ENCODE measurements at places on chromosomes 6 and 20. TPM values are rescaled to one million over a fixed set of nuclear protein-coding genes. Genes with fewer than 3 reads are reported as not detected.

GRCh38 chr6:21348504-21349195 lies 244.9 kb upstream of the SOX4 start:
- DNase-seq, result no peak

- DNase-seq, result no peak
Measured at GRCh38 chr20:57449398-57450354, 58.5 kb downstream of the RBM38 start.

GRCh38 chr6:134375220-134375580 lies 57.3 kb upstream of the SGK1 start:
- DNase-seq, result no peak

DNA sequence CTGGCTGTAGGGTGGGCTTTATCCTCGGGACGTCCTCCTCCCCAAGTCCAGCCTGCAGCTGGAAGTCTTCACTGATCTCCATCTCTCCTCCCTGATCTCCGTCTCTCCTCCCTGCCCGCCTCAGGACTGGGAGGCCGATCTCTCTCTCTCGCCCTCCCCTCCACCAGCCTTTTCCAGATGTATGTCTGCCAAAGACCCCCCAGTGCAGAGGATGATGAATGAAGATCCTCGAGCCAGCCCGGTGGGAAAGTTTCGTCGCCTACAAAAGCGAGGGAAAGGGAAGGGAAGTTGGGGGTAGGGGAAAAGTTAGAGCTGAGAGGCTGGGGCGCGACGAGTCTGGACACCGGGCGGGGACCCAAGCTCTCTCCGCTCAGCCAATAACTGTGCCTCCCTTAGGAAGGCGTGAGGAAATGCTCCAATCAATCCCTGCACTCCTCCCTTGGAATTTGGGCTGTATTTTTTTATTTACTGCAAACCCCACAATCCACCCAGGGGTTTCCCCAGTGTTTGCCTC lies 595 bp upstream of the SRF start:
- DNase-seq, result no peak

DNA sequence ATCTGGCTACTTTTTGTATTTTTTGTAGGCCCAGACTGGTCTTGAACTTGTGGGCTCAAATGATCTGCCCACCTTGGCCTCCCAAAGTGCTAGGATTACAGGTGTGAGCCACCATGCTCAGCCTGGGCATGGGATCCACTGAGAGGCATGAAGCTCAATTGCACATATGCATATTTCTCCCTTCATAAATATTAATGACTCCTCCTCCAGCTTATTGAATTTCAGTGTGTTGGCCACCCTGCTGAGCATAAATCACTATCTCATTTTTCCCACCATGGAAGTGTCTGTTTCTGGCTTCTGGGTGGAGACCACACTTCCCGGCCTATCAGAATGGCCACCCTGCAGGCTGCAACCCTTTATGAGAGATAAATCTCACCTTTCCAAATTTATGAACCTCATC lies 53.6 kb upstream of the KIF16B start:
- DNase-seq, result no peak

DNA sequence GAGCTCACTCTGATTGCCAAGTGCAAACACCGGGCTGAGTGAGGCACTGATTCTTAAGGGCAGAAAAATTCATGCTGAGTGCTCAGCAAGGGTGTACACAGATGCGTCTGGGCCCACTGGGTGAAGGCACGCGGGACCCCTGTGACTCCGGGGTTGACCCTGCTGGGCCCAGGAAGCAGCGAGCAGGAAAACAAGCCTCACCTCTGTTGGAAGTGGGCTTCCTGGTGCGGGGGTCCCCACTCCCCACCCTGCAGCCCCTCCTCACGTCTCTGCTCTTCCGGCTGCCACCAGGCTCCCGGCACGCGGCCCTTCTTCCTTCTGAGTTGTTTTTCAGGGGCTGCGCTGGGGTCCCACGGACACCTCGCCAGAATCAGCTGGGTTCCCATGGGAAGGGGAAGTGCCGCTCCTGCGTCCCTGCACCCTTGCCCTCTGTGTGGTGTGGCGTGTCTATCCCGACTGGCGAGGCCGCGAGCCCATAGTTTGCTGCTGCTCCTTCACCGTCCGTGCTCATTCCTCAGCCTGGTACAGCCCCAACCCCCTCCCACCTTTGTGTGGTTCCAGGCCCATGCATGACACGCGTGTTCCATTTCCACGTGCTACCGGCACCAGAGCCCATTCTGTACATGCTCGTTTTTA lies 80.6 kb upstream of the BHLHE23 start:
- no peak for DNase-seq

GRCh38 chr6:2517401-2517800 lies 233.3 kb downstream of the MYLK4 start:
- DNase-seq, result no peak

DNA sequence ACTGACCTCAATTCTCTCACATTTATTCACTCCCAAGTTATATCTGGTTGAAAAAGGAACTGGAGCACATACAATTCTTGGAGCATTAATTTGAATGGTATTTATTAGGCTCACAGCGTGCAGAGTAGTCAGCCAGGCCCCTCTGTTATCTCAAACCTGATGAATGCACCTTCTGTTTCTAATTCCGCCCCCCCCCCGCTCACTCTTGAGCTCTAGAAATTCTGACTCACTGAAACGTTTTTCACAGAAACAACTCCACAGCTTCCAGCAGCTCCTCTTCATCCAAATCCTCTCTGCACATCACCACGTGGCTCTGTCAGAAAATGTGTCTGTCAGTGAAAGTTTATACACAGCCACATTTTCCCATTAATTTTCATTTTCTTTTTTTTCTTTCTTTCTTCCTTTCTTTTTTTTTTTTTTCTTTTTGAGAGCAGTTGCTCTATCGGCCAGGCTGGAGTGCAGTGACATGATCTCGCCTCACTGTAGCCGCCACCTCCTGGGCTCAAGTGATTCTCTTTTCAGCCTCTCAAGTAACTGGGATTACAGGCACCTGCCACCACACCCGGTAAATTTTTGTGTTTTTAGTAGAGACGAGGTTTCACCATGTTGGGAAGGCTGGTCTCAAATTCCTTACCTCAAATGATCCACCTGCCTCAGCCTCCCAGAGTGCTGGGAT lies 109.4 kb downstream of the TBXT start:
- no peak for DNase-seq

The SOX4 gene
- 32.3 TPM for total RNA-seq

- no peak for DNase-seq
Measured at GRCh38 chr6:89410231-89410761, 1.8 kb downstream of the RRAGD start.

The NT5DC1 gene
- total RNA-seq, result 10.0 TPM

DNA sequence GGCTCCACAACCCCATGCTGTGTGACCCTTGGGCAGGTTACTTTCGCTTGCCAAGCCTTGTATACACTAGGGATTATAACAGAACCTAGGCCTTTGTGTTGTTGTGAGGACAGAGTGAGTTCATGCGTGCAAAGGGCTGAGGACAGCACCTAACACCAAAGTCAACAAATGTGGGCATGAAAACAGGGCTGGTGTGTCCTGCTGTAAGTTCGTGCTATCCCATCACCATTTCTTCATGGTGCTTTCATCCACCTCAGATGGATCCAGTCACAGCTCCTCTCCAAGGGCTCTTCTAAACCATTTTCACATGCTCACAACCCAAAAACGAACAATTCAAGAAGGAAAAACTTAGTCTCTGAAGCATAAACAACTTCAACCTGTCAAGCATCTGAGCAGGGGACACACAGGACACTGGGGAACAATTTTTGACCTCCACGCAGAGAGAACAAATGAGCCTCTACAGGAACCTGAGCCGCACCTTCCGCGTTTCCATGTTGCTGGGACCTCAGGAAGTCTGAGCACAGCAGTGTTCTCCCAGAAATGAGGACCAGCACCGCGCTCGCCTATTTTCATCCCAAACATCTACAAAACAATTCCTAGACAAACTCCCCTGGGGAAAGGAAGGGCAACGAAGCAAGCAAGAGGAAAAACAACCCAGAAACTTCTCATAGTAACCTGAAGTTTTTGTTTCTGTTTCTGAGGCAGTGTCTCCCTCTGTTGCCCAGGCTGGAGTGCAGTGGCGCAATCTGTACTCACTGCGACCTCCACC lies 3.1 kb downstream of the LRP11 start:
- DNase-seq, result no peak

DNA sequence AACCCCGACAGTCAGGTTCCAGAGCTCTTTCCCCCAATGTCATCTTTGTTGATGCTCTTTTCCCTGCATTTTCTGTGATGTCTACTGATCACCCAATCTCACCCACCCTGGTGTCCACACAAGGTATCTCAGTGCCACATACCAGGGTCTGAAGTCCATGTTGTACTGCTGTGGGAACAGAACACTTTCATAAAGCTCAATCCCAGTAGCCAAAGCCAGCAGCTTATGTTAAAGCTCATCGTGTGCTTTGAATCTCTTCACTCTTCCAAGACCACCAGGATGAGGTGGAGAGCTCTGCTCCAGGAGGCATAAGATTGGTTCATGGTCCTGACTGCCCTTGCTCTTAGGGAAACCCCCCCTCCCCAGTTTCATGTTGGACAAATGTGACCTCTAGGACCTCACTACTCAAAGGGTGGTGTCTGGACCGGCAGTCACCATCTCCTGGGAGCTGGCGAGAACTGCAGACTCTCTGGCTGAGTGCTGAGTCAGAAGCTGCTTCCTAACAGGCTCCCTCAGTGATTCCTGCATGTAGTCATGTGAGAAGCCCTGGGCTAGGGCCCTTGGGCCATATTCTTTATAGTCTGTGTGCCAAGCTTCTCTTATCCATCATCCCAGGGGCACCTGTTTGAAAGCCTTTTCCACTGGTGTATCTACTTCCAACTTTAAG lies 13.4 kb upstream of the CPNE5 start:
- DNase-seq, result no peak

DNA sequence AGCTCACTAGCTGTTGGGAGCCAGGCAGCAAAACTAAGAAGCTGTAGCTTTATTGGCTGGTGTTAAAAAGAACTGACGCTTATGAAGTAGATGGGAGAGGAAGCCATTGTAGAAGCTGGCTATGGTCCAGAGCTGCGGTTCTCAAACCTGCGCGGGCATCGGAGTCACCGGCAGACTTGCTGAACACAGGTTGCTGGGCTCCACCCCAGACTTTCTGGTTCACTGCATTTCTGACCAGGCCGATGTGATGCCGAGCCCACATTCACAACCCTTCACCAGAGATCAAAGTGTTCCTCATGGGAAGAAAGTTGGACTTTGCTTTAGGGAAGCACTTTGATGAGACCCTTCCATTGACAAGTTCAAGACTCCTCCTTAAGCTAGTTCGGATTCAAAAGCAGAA lies 231.6 kb downstream of the QKI start:
- DNase-seq, result no peak

- DNase-seq, result no peak
Measured at GRCh38 chr20:18039063-18039462, 18.7 kb downstream of the OVOL2 start.

GRCh38 chr6:70231311-70231710 lies 71.6 kb downstream of the COL9A1 start:
- no peak for DNase-seq

GRCh38 chr20:51946586-51946985 lies 144.3 kb upstream of the SALL4 start:
- DNase-seq, result no peak

GRCh38 chr6:140319209-140319608 lies 944.8 kb upstream of the CITED2 start:
- DNase-seq, result no peak

- no peak for DNase-seq
Measured at GRCh38 chr20:676967-677366, 1.4 kb upstream of the SCRT2 start.

The DDAH2 gene
- total RNA-seq, result 80.0 TPM

GRCh38 chr6:81241126-81242041 lies 511.1 kb downstream of the TENT5A start:
- no peak for DNase-seq

GRCh38 chr20:60921022-60921622 lies 330.9 kb upstream of the CDH4 start:
- no peak for DNase-seq

DNA sequence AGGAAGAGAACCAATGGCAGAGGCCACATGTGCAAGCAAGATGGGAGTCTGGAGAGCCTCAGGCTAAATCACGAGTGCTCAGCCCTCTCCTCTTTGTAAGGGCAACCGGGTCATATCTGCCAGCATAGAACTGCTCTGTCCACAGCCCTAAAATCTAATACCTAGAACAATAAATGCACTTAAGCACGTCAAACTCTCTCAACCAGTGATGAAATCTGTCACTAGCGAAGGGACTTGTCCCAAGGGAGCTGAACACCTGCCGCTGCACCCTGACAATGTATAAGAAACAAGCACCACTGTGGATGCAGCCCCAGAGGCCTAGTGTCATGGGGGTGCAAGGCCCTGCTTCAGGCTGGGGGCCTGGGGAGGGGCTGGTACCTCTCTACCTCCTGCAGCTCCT lies 82.5 kb downstream of the PRL start:
- no peak for DNase-seq

DNA sequence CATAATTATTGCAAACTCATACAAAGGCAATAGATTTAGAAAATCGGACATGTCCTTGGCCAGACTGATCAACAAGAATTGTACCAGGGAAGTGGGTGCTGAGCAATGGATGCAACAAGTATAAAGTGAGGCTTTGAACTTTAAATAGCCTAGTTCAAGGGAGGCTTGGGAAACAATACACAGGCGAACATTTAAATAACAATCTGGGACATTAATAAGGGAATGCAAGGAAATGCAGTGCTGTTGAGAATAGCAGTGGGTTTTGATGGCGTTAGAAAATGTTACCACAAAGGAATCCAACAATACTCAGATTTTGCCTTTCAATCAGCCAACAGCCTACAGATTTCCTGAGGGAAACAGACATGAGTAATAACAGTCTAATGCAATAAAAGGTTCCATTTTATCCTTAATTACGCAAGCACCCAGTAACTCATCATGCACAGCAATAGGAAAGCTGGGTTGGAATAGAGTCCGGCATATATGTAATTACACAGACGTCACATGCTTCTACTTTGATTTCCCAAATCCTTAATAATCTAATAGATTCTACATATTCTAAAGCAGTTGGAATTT lies 134.6 kb downstream of the PHACTR1 start:
- no peak for DNase-seq

- DNase-seq, result no peak
Measured at GRCh38 chr20:63699466-63700198, 3.2 kb downstream of the TNFRSF6B start.

DNA sequence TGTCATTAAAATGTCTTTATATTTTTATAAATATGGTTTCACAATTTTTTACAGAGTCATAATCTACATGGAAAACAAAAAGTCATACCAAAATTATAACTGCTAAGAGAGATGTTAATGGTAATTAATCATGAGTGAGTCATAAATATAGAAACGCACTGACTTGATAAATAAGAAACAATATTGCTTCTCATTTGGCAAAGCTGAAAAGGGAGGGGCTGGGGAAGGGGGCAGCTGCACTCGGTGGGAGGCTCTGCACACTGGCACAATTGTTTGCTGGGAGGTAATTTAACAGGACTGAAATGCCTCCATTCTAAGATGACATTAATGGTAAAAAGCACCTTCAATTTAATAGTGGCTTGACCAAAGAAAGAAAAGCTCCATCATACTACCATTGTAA lies 133.3 kb upstream of the AGPAT4 start:
- no peak for DNase-seq

GRCh38 chr20:49846206-49846807 lies 33.7 kb downstream of the SLC9A8 start:
- no peak for DNase-seq

Data from SJSA1 (cell line).